ENCODE measurements at places on chromosomes 16 and 17.

DNA sequence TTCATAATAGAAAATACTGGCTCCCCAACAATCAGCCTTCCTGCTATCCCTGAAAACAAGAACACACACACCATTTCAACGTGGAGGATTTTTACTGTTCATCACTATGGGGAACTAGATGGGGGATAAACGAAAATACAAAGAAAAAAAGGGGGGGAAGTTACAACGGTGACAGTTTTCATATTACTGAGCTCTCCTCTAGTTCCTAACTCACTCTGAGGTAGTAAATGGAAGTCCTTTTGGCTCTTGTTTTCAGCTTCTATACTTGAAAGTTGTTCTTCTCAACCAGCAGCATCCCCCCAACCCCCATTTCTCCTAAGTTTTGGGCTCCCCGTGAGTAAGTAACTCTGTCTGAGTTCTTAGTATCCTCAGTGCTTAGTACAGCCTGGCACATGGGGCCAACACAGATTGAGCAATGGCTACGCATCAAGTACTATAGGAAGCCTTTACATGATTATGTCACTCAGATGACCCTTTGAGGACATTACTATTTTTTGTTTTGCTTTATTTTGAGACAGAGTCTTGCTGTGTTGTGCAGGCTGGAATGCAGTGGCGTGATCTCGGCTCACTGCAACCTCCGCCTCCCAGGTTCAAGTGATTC, 4.2 kb upstream of the CORO7 start:
- no peak for DNase-seq

DNA sequence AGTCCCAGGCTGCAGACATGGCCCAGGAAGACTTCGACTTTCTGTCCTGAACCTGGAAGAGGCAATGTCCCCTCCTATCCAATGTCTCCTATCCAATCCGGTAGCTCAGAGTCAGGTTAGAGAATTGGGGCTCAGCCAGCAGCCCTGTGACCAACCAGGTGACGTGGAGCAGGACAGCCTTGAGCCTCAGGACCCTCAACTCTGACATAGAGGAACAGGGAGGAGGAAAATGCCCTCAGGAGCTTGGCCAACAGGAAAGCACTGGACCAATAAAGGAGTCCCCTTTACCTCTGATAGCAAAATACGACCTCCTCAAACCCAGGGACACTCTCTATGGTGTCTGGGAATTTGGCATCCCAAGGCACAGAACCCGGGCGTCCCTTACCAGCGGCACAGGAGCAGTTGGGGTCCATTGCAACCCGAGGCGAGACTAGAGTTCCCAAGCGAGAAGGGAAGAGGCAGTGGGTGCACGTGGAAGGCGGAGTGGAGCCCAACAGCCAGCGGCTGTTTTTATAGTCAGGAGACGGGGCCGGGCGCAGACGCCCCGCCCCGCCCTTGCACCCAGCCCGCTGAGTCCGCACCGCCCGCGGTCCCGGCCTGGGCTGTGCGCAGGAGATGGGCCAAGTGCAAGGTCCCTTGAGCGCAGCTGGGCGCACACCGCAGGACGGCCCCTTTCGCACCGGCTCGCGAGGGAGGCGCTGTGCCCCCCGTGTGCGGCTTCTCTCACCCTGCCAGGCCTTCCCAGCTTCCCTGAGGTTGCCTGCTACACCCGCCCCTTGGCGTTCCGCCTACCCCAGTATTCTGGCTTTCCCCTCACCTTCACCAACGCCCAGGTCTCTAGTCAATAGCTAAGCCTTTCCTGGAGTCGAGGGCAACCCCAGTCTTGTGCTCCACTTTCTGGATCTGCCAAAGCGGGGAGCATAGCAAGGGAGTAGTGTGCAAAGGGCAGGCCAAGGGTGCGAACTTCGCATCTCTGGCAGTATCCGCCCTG, at the start of gene MT1G:
TSS of gene MT1G (minus strand) at position 485 of the 991 bp plus-strand sequence. CDS start at position 413, 72 bp downstream.
- DNase-seq = no peak

GRCh38 chr16:54194334-54194743, 92.2 kb downstream of the IRX3 start:
- no peak for DNase-seq

- DNase-seq = no peak
Measured at GRCh38 chr17:32626379-32626791, 139.6 kb downstream of the CDK5R1 start.

DNA sequence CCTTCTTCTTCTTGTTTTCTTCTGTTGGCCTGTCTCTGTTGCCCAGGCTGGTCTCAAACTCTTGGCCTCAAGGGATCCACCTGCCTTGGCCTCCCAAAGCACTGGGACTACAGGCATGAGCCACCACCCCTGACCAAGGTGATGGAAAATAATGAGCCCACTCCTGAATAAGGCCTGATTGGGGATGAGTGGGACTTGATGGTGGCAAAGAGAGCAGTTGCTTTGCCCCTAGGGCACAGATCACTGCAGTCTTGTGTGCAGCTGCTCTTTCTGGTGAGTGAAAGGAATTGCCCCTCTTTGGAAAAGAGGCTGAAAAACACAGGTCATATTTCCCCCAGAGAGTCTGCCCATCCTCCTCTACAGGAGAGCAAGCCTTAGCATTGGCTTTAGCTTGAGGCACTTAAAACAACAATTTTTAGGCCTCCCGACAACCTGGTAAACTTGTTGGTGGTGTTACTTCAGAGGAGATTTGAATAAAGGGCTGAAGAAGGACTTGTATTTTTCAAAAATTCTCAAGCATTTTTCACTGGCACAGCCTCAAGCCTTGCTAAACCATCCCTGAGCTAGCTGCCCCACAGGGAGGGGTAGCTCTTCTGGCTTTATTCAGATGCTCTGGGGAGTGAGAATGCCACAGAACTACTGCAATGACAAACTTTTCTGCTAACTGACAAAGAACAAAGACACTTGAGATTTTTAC, 6.1 kb upstream of the PDP2 start:
- no peak for DNase-seq

GRCh38 chr16:86697715-86698114, 119.4 kb downstream of the FOXL1 start:
- DNase-seq = no peak
